Activated CD4-positive, alpha-beta memory T cell treated with anti-CD3 and anti-CD28 coated beads for 36 hours (primary cell): ENCODE measurements at places on chromosomes 12 and 14. TPM values are rescaled to one million over a fixed set of nuclear protein-coding genes. Genes with fewer than 3 reads are reported as not detected.

TSPAN8 gene
- not detected for total RNA-seq

- H3K36me3 ChIP-seq: no peaks in the 10 kb centered on the region
- H3K4me1 ChIP-seq: no peaks in the 10 kb centered on the region
- no peaks in the 10 kb centered on the region for H3K27me3 ChIP-seq
- DNase-seq: peak; percentile 9
Measured at GRCh38 chr12:117671734-117672133, 297.1 kb downstream of the KSR2 start.

DNA sequence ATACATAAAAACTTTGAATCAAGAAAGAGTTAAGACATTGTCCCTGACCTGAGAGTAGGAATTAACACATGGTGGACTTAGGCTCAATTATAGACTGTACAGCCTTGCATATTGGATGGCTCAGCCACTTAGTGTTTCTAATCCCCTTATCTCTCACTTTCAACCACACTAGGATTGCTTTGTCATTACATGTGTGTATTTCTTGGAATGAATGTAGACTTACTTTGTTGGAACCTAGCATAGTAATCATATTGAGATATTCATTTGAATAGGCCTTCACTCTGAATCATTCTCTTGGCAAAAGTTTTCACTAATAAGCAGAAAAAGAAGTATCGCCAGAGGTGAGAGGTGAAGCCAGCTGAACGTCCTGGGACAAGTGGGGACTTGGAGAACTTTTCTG lies 1973.9 kb upstream of the FLRT2 start:
- DNase-seq: no peak
- no peaks in the 10 kb centered on the region for H3K27me3 ChIP-seq
- H3K36me3 ChIP-seq: no peaks in the 10 kb centered on the region

- no peaks in the 10 kb centered on the region for H3K27me3 ChIP-seq
- peaks cover 80% of the 10 kb centered on the region for H3K36me3 ChIP-seq
- no peak for DNase-seq
- H3K4me1 ChIP-seq: peaks cover 34% of the 10 kb centered on the region
Measured at GRCh38 chr14:61733972-61734371, 28.2 kb upstream of the SNAPC1 start.

- peak overlapping the region; percentile 81 for H3K27ac ChIP-seq
- no peak overlapping the region for H3K4me3 ChIP-seq
- H3K27me3 ChIP-seq: no peaks in the 10 kb centered on the region
- peaks cover 48% of the 10 kb centered on the region for H3K4me1 ChIP-seq
Measured at GRCh38 chr14:91893007-91893406, 25.7 kb upstream of the TC2N start.

DNA sequence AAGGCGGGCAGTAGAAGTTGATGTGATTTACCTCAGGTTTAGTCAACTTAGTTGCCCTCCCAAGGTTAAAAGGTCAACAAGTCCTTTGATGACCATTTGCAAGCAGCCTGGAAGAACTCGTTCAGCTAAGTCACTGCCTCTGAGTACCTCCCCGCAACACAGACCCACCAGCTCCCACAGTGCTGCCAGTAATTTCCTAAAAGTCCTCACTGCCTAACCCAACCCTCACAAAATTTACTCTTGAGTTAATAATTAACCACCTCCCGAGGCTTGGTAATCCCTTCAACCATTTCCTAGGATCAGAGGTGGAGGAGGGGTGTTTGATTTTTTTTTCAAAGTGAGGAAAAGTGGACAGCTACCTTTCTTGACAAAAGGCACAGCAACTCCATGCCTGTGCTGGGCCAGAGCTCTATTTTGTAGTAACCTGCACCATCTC lies 55.8 kb downstream of the MAP3K9 start:
- no peak overlapping the region for H3K4me3 ChIP-seq
- no peaks in the 10 kb centered on the region for H3K27me3 ChIP-seq
- no peaks in the 10 kb centered on the region for H3K4me1 ChIP-seq

DNA sequence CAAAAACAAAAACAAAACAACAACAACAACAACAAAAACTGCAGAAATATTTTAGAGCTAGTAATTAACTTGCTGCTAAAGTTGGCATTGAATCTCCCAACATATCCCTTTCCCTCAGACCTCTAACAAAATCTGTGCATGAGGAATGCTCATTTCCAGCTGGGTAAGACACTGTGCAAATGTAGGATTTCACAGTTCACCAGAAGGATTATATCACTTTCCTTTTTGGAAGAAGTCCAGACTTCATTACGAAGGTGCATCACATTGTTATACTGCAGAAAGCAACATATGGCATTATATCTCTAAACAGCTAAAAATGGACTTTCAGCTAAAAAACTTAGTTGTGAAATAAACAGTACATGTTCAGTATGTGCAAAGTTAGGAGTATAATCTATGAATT lies 341.8 kb downstream of the FSCB start:
- H3K27ac ChIP-seq: no peak overlapping the region
- H3K4me3 ChIP-seq: no peak overlapping the region
- no peaks in the 10 kb centered on the region for H3K4me1 ChIP-seq

DNA sequence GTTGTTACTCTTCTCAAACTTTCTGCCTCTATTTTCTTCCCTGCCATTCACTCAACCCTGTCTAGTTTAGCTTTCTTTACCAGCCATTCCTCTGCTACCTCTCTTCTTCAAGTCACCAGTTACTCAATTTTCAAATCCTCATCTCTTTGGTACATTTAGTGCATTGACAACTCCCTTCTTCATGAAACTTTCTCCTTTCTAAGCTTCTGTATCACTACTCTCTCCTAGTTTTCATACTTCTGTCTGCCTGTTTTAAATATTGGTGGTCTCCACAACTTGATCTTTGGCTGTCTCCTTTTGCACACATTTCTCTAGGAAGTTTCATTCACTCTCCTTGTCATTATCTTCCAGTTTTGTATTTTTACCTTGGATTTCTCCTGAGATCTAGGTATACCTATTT lies 6.0 kb downstream of the LEMD3 start:
- peaks cover 19% of the 10 kb centered on the region for H3K36me3 ChIP-seq
- H3K27ac ChIP-seq: no peak overlapping the region
- H3K4me1 ChIP-seq: peaks cover 26% of the 10 kb centered on the region
- no peak for DNase-seq
- H3K27me3 ChIP-seq: no peaks in the 10 kb centered on the region

DNA sequence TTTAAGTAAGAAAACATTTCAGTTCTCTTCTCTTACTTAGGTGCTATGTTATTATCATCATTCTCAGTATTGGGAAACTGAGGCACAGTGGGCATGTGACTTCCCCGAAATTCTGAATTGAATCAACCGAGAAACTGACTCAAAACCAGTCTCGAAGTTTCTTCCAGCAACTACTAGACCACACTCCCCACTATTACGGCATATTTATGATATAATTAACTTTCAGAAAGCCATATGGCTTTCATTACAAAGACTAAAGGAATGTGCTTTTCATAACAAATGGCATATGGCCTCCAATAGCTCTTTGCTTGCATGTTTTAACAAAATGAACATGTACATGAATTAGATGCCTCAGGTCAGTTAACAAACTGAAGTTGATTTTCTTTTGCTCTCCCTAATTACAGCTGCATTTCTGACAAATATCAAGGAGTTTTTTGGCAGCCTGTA lies 182.9 kb upstream of the SLC38A2 start:
- H3K27me3 ChIP-seq: no peaks in the 10 kb centered on the region
- H3K4me3 ChIP-seq: no peak overlapping the region
- no peak for DNase-seq

DNA sequence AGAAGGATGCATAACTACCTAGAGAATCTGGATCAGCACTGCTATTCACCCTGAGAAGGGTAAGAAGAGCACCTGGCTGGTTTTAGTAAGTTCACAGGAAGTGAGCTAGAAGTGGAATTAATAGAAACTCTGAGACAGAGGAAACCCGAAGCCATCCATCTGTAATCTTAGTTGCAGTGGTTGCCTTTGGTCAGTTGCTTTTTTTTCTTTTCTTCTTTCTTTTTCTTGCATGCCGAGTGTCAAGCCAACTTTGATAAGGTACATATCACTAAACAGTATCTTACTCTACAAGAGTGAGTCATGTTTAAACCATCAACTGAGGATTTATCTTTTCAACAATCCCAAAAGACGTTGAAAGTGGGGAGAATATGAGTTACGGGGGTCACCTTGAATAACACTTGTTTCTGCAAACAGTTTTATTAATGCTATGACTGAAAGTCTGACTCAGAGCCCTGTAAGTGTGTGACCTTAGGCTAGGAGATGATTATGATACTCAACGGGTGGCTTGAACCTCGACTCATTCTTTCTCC lies 26.7 kb downstream of the C12orf75 start:
- H3K4me3 ChIP-seq: no peak overlapping the region
- no peak for DNase-seq
- H3K36me3 ChIP-seq: peaks cover 1% of the 10 kb centered on the region

SERPINA5 gene
- total RNA-seq: not detected

DNA sequence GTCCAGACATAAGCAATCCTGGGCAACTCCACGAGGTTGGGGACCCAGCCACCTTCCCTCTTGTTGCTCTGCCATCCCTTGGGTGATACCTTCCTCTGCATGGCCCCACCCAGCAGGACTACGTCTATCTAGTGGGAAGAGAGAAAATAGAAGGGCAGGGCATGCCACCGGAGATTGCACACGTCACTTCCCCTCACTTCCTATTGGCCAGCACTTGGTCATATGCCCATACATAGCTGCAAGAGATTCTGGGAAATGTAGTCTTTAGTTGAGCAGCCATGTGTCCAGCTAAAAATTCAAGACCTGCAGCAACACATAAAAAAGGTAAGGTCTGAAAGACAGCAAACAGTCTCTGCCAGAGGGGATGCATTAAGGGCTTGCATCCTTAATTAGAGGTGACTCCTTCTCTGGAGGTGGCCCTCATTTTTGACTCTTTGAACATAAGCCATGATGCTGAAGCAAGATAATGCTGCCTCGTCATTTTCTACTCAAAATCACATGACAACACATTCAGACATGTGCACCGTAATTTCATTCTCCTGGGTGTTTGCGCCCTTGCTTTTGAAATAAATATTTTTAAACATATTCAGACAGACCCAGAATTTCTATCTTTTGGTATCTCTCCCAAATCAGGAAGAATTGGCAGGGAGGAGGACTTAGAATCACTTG lies 91.8 kb upstream of the PWP1 start:
- H3K4me1 ChIP-seq: no peaks in the 10 kb centered on the region
- H3K36me3 ChIP-seq: peaks cover 13% of the 10 kb centered on the region
- H3K27ac ChIP-seq: no peak overlapping the region
- no peak overlapping the region for H3K4me3 ChIP-seq
- no peaks in the 10 kb centered on the region for H3K27me3 ChIP-seq
- DNase-seq: no peak

DNA sequence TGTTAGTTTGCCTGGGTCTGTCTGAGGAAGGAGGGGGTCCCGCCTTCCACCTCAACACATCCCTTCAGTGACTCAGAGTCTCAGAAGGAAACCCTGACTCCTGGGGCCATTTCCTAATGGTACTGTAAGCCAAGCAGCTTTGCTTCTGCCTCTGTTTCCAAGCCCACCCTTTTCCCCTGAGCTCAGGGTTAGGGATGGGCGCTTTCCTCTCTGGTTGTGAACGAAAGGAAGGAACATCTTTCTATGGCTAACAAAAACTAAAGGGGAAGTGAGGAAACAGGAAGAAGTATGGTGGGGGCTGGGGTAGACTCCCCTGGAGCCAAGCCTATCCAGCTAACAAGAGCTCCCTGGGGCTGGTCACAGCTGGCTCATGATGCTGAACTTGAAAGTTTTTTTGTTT lies 11.6 kb upstream of the UNC119B start:
- H3K27ac ChIP-seq: no peak overlapping the region
- H3K4me1 ChIP-seq: no peaks in the 10 kb centered on the region
- peaks cover 44% of the 10 kb centered on the region for H3K36me3 ChIP-seq
- DNase-seq: no peak
- H3K4me3 ChIP-seq: no peak overlapping the region
- H3K27me3 ChIP-seq: no peaks in the 10 kb centered on the region

DNA sequence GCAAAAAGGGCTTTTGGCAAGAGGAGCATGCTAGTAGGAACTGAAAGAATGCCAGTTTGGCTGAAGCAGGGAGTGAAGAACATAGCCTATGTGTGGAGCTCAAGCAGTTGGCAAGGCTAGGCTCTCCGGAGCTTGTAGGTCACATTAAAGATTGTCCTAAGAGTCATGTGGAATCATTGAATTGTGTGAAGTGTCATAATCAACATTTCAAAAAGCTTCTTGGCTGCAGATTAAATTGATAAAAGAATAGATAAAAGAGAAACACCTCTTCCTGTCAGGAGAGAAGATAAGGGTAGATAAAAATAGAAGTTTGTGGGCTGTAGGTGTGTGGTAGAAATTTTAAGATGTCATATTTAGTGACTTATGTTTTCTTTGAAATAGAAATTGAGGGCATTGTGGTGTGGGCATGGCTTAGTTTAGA lies 36.1 kb downstream of the CPSF6 start:
- no peak overlapping the region for H3K4me3 ChIP-seq
- DNase-seq: no peak
- H3K27me3 ChIP-seq: no peaks in the 10 kb centered on the region
- H3K27ac ChIP-seq: peak overlapping the region; percentile 21
- peaks cover 3% of the 10 kb centered on the region for H3K36me3 ChIP-seq
- peaks cover 44% of the 10 kb centered on the region for H3K4me1 ChIP-seq

DNA sequence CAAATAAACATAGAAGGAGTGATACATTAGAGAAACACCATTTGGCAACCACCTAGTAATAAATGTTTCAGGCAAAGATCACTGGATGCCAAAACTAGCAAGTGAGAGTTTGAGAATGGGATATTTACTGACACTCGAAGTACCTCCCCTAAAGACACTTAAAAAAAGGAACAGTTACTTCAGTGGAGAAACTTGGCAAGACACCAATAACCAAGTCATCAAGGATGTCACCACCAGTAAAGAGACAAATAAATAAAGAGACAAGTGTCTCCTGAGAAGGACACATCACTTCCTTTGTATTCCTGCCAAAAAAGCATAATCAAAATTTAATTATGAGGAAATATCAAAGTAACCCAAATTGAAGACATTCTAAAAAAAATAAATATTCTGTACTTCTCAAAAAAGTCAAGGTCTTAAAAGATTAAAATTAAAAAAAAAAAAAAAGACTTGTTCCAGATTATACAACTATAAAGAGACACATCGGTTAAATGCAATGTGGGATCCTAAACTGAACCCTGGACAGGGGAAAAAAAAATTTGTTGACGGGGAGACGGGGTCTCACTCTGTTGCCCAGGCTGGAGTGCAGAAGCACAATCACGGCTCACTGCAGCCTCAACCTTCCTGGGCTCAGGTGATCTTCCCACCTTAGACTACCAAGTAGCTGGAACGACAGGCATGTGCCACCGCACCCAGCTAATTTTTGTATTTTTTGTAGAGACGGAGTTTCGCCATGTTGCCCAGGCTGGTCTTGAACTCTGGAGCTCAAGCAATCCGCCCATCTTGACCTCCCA lies 26.4 kb downstream of the TM7SF3 start:
- H3K4me3 ChIP-seq: no peak overlapping the region
- no peaks in the 10 kb centered on the region for H3K27me3 ChIP-seq
- no peak overlapping the region for H3K27ac ChIP-seq
- H3K4me1 ChIP-seq: peaks cover 5% of the 10 kb centered on the region

MSI1 gene
- total RNA-seq: 2.7 TPM

DNA sequence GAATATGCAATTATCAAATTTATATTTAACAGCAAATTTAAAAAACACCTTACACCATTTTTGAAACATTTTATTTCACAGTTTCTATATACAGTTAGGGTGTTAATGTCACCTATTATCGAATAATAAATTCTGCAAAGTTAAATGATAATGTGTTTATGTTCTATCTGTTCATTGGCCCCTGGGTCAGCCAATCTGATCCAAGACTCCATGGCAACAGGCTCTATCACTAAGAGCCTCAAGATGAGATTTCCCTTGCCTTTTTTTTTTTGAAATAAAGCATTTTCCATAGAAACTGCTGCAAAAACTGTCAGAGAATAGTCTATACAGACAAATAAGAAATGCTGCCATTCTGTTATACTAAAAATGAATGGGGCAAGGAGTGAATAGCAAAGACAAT lies 83.2 kb upstream of the STAC3 start:
- no peak overlapping the region for H3K4me3 ChIP-seq
- no peak overlapping the region for H3K27ac ChIP-seq
- H3K36me3 ChIP-seq: peaks cover 22% of the 10 kb centered on the region
- DNase-seq: no peak
- H3K27me3 ChIP-seq: no peaks in the 10 kb centered on the region
- no peaks in the 10 kb centered on the region for H3K4me1 ChIP-seq
